ENCODE measurements at places on chromosomes 7 and 10. TPM values are rescaled to one million over a fixed set of nuclear protein-coding genes. Genes with fewer than 3 reads are reported as not detected.

DNA sequence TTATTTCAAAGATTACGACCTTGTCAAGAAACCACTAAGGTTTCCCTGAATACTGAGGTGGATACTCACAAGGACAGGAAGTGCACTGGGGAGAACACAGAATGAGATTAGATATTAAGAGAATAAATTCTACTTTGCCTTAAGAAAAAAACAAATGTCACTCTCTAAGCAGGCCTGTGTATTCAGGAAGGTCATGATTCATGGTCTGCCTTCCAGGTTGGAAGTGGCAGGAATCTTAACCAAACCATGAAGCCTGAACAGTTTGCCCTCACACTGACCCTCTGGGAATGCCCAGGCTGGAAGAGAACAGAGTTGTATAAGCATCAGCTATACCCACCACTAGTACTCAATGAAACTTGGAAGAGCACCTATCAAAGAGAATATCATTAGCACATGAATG, 227.6 kb downstream of the DGKI start:
- no peaks in the 10 kb centered on the region for H3K27me3 ChIP-seq
- H3K36me3 ChIP-seq = no peaks in the 10 kb centered on the region
- DNase-seq = no peak
- no peak overlapping the region for H3K4me3 ChIP-seq

DNA sequence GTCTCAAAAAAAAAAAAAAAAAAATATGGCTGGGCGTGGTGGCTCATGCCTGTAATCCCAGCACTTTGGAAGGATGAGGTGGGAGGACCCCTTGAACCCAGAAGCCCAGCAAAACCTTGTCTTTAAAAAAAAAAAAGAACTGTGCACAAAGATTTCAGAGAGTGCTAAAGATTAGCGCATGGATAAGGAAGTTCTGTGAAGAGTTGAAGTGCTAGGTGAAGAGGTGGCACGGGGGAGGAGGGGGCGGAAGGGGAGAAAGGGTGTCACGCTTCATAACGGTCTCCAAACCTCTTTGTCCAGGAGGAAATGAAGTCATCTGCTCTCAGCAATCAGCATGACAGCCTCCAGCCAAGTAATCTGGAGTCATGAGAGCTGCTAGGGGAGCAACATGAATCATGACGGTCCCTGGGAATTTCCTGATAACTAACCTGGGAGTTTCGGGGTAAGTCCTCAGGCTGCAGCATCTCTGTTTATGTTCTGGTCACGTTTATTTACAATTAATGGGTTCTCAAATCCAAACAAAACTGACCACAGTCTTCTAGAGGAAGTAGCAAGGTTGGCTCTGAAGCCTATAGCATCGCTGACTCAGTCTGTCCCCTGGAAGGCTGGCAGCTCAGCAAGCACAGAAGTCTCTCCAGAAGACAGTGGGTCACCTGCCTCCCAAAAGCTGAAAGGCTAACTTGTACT, 1.9 kb upstream of the PLAU start:
- no peak overlapping the region for H3K4me3 ChIP-seq
- peaks cover 10% of the 10 kb centered on the region for H3K27me3 ChIP-seq
- no peak for DNase-seq
- peaks cover 14% of the 10 kb centered on the region for H3K4me1 ChIP-seq

GRCh38 chr7:158109364-158110033, 478.1 kb downstream of the PTPRN2 start:
- no peaks in the 10 kb centered on the region for H3K4me1 ChIP-seq
- H3K27ac ChIP-seq = no peak overlapping the region
- DNase-seq = no peak
- no peaks in the 10 kb centered on the region for H3K27me3 ChIP-seq

GRCh38 chr10:47335906-47336305, 12.3 kb upstream of the RBP3 start:
- DNase-seq = no peak
- no peak overlapping the region for H3K27ac ChIP-seq
- H3K27me3 ChIP-seq = no peaks in the 10 kb centered on the region
- H3K4me1 ChIP-seq = no peaks in the 10 kb centered on the region
- no peak overlapping the region for H3K4me3 ChIP-seq

- no peak overlapping the region for H3K4me3 ChIP-seq
- H3K27me3 ChIP-seq = no peaks in the 10 kb centered on the region
- H3K4me1 ChIP-seq = no peaks in the 10 kb centered on the region
- H3K36me3 ChIP-seq = no peaks in the 10 kb centered on the region
These were observed 34.6 kb upstream of the PDK4 start for GRCh38 chr7:95630702-95631458.

HABP2 gene
- not detected for total RNA-seq

DNA sequence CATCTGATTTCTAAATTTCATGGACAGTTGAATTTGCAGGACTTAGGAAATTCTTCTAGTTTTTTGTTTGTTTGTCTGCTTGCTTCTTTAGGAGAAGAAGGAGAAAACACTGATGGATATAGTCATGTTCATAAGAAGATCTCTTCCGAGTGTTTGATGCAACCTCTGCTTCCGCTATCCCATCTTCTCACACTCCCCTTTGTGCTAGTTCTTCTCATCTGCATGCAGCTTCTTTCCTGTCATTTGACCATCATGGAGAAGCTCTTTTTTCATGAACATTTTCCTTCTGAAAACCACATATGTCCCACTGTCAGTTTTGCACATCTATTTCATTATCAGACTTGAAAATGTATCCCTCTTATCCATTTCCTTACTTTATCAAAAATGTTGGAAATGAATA, 346.9 kb upstream of the PRKCQ start:
- H3K27me3 ChIP-seq = no peaks in the 10 kb centered on the region
- H3K36me3 ChIP-seq = no peaks in the 10 kb centered on the region
- H3K4me3 ChIP-seq = peak overlapping the region; percentile 25
- DNase-seq = no peak
- no peak overlapping the region for H3K27ac ChIP-seq

MPP7 gene
- total RNA-seq = 9.7 TPM

- H3K27ac ChIP-seq = no peak overlapping the region
- no peaks in the 10 kb centered on the region for H3K36me3 ChIP-seq
- H3K4me3 ChIP-seq = no peak overlapping the region
- peaks cover 2% of the 10 kb centered on the region for H3K4me1 ChIP-seq
- no peak for DNase-seq
- H3K27me3 ChIP-seq = no peaks in the 10 kb centered on the region
These were observed 20.3 kb upstream of the PPIA start for GRCh38 chr7:44776211-44776610.

GRCh38 chr10:129364949-129365348, 102.1 kb upstream of the MGMT start:
- no peaks in the 10 kb centered on the region for H3K4me1 ChIP-seq
- H3K27me3 ChIP-seq = no peaks in the 10 kb centered on the region
- no peak overlapping the region for H3K4me3 ChIP-seq
- no peak for DNase-seq

CRYGN gene
- 0.61 TPM for total RNA-seq

GRCh38 chr10:113129117-113129516, 179.1 kb downstream of the TCF7L2 start:
- DNase-seq = no peak
- peaks cover 3% of the 10 kb centered on the region for H3K27me3 ChIP-seq
- H3K4me3 ChIP-seq = no peak overlapping the region
- H3K27ac ChIP-seq = no peak overlapping the region

PANK1 gene
- 0.81 TPM for total RNA-seq

DNA sequence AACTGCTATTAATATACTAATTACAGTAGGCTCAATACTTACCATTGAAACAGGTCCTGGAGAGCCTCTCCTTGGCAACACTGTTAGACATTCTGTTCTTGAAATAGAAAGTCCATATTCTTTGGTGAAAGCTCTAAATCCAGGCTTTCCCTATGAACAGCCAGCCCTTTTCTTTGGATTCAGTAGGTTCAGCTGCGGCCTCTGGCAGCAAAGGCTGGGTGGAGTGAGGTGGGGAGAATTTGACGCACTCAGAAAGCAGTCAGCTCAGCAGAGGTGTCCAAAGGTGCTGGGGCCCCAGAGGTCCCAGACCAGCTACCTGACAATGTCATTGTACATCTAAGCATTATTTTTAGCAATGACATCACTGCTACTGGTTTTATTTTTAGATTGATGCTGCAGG, 146.1 kb downstream of the GRK5 start:
- no peak overlapping the region for H3K4me3 ChIP-seq
- no peaks in the 10 kb centered on the region for H3K27me3 ChIP-seq
- no peak overlapping the region for H3K27ac ChIP-seq
- DNase-seq = no peak
- no peaks in the 10 kb centered on the region for H3K36me3 ChIP-seq

DNA sequence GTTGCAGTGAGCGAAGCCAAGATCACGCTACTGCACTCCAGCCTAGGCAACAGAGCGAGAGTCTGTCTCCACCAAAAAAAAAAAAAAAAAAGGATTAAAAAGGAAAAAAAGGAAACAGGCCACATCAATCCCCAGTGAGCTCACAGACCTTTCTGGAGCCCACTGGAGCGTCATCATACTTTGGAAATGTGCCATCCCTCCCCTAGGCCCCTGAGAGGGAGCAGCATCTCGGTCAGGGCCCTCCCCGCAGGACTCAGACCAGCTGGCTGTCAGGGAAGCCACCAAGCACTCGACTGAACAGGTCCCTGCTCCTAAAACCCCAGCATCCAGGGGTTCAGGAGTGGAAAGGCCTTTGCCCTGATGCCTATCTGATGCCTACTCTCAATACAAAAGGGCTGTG, 97.9 kb upstream of the SH2B2 start:
- no peaks in the 10 kb centered on the region for H3K36me3 ChIP-seq
- H3K4me3 ChIP-seq = no peak overlapping the region
- no peak overlapping the region for H3K27ac ChIP-seq
- DNase-seq = no peak

GRCh38 chr10:44369296-44369695, 15.6 kb downstream of the CXCL12 start:
- no peaks in the 10 kb centered on the region for H3K27me3 ChIP-seq
- no peak overlapping the region for H3K27ac ChIP-seq
- no peaks in the 10 kb centered on the region for H3K4me1 ChIP-seq

DENND11 gene
- total RNA-seq = 74.7 TPM

TUBB8 gene
- not detected for total RNA-seq

DNA sequence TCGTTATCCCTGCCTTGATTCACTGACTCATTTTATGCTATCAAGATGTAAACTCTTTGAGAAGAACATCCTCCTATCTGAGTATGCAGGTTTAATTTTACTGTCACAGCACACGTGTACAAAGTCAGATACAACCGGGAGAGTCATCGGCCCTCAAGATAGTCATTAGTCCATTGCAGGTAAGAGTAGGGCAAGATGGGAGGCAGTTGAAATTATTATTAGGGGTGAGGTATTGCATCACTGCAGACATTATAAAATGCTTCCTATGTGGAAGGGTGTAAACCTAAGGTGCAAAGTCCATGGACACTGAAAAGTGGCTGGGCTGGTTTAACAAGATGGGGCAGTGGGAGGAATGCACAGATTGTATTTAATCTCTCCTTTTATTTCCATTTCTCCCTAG, 113.7 kb downstream of the ARL4A start:
- H3K4me1 ChIP-seq = no peaks in the 10 kb centered on the region
- H3K4me3 ChIP-seq = no peak overlapping the region
- H3K27me3 ChIP-seq = no peaks in the 10 kb centered on the region

DNA sequence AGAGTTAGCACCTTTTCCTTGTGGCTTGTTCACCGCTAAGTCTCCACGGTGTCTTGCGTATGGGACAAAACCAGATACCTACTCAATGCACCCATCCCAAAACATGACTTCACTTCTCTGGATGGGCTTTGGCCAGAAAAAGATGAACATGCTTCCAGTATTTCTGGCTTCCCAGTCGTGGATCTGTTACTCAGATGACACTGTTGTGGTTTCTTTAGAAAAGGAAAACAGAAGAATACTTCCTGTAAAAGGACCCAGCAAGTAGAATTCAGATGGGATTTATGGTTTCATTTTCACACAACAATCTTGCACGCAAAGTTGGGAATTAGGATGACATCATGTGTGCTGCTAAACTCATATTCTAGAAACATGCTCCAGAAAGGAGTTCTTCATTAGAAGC, 216.7 kb downstream of the ADAM12 start:
- DNase-seq = no peak
- no peaks in the 10 kb centered on the region for H3K4me1 ChIP-seq
- H3K27me3 ChIP-seq = no peaks in the 10 kb centered on the region
- no peaks in the 10 kb centered on the region for H3K36me3 ChIP-seq

CNNM1 gene
- 0.57 TPM for total RNA-seq

DNA sequence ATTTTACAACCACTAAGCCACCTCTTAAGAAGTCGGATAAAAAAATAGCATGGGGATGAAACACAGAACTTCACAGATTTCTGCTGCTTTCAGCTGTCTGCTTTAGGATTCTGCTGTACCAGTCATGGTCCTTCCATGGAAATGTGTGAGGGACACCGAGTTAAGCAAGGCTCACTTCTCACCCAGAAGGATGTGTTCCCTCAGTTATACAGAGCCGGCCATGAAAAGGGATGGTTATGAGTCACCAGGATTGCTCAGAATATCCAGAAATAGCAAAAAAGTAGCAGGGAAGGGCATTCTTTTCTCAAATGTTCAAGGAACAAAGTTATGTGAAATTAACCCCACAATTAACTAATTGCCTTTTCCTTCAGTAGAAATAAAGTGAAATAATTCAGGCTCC, 124.4 kb downstream of the AMPH start:
- H3K27ac ChIP-seq = no peak overlapping the region
- no peaks in the 10 kb centered on the region for H3K27me3 ChIP-seq
- H3K4me3 ChIP-seq = no peak overlapping the region
- no peaks in the 10 kb centered on the region for H3K36me3 ChIP-seq
- no peaks in the 10 kb centered on the region for H3K4me1 ChIP-seq
- DNase-seq = no peak

LMTK2 gene
- 13.2 TPM for total RNA-seq

DNA sequence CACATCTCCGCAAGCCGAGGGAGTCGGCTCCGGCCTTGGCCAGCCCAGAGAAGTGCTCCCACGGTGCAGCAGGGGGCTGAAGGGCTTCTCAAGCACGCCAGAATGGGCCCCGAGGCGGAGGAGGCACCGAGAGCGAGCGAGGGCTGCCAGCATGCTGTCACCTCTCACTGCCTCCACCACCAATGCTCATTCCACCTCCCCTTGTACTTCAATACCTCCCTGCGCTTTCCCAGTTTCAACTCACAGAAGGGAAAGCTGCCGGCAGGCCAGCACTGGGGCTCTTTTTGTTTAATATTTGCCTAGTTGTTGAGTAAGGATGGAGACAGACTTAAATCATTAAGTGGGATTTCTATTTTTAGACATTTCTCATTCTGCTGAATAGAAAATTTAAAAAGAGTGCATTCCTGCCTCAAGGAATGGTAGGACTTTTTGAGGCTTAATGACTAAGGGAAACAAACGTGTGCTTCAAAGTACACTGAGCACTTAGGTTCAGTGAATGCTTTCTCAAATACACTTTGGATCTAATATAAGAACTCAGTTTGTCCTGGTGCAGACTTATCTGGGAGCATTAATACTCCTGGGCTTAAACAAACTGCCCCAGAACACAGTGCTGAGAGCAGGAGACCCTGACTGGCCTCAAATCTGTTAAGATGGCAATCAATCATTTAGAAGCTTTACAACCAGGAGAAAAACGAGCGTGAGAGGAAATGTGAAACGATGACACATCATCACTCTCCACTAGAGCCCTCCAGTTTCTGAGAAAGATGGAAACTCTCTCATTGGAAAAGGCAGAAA, 131.2 kb downstream of the RALA start:
- H3K27ac ChIP-seq = no peak overlapping the region
- H3K4me1 ChIP-seq = no peaks in the 10 kb centered on the region
- no peak for DNase-seq
- H3K36me3 ChIP-seq = no peaks in the 10 kb centered on the region
- no peak overlapping the region for H3K4me3 ChIP-seq
- no peaks in the 10 kb centered on the region for H3K27me3 ChIP-seq

PLCE1 gene
- total RNA-seq = not detected

GRCh38 chr7:28954946-28955345, 3.2 kb downstream of the TRIL start:
- no peak for DNase-seq
- no peaks in the 10 kb centered on the region for H3K36me3 ChIP-seq
- H3K27me3 ChIP-seq = no peaks in the 10 kb centered on the region
- no peak overlapping the region for H3K27ac ChIP-seq
- H3K4me1 ChIP-seq = no peaks in the 10 kb centered on the region

HOXA1 gene
- 0.32 TPM for total RNA-seq
